ENCODE measurements at places on chromosomes 6 and 20. TPM values are rescaled to one million over a fixed set of nuclear protein-coding genes. Genes with fewer than 3 reads are reported as not detected.

DNA sequence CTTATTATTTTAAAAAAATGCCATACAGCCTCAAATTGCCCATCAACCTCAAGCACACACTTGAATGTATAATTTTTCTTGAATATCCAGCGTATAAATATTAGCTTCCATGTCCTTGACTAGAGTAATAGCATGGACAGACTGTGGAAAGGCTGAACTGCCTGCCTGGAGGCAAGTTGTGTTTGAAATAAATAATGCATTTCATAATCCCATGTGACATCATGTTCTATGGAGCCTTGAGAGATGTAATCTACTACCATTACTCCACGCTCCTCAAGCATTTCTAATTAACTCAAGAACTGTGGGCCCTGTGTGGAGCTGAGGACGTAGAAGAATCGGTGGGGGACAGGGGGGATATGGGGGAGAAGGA is 94.2 kb downstream of the CDS2 start:
- DNase-seq: no peak

DNA sequence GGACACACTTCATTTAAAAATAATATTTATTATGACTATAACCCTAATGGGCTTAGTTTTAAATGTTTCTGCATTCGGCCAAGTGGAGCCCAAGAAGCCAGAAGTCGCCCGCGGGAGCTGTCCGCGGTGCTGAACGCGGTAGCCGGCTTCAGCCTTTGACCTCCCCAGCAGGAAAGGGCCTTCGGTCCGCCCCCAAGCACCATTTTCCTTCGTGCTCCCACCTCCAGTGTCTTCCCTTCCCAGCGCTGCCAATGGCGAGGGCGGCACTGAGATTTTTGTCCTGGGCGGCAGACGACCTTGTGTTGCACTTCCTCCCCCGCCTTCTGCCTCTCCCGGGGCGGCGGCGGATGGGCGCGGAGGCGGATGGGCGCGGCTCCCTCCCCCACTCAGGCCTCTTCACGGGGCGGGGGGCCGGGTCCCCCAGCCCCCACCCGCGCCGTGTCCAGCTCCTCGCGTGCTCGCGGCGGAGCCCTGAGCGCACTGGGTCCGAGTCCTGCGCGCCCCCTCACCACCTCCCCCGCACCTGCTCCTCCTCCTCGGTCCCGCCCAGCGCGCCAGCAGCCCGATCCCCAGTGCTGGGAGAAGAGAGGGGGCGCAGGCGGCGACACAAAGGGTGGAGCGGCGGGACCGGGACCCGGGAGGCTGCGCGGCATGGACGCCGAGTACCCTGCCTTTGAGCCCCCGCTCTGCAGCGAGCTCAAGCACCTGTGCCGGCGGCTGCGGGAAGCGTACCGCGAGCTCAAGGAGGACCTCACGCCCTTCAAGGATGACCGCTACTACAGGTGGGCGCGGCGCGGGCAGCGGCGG is 23.6 kb upstream of the TMEM181 start:
- peak; percentile 79 for DNase-seq

DNA sequence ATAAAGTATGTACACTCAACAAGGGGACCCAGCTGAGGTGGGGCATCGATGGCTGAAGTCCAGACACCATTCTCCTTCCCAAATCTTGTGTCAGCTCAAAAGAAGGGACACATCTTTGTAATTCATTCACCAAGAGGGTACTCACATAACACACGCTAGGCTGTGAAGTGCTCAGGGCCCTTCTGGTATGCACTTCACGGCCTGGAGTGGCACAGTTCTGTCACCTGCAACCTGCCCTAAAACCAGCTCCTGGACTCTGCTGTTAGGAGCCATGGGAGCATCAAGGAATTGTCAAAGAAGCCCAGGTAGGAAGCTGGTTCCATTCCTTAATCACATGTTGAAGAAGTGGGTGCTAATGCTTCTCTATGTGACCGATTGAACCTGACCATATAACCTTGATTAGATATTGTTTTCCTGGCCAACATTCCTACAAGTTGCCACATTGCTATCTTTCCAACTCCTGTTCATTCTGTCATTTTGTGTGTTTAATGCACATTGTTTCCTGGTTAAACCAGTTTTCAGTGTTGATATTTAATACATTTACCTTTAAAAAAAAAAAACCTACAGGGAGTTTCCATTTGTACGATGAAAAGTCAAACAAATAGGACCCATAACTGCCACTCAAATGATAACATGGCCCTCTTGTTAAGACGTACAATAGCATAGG is 127.3 kb downstream of the TNFRSF21 start:
- no peak for DNase-seq

GRCh38 chr6:86888301-86888700 is 49.0 kb upstream of the HTR1E start:
- DNase-seq: no peak

GRCh38 chr6:88238901-88239300 is 72.8 kb upstream of the CNR1 start:
- DNase-seq: no peak

DNA sequence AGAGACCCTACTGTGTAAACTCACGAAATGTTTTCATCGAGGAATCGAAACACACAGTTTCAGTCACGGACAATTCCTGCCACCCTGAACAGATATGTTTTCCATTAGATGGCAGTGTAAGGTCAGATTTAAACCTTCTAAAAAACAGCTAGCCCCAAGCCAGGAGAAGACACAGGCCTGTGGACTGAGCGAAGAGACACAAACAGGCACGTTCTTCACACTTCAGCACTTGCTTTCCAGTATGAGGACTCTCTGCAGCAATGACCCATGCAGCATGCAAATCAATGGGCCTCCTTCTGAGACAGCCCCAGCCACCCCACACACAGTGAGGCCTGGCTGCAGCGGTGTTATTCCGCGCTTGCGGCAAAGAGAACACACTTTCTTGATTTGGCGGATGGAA is 31.9 kb downstream of the HUS1B start:
- no peak for DNase-seq

GRCh38 chr6:72748759-72749158 is 126.9 kb downstream of the KCNQ5 start:
- DNase-seq: no peak

DNA sequence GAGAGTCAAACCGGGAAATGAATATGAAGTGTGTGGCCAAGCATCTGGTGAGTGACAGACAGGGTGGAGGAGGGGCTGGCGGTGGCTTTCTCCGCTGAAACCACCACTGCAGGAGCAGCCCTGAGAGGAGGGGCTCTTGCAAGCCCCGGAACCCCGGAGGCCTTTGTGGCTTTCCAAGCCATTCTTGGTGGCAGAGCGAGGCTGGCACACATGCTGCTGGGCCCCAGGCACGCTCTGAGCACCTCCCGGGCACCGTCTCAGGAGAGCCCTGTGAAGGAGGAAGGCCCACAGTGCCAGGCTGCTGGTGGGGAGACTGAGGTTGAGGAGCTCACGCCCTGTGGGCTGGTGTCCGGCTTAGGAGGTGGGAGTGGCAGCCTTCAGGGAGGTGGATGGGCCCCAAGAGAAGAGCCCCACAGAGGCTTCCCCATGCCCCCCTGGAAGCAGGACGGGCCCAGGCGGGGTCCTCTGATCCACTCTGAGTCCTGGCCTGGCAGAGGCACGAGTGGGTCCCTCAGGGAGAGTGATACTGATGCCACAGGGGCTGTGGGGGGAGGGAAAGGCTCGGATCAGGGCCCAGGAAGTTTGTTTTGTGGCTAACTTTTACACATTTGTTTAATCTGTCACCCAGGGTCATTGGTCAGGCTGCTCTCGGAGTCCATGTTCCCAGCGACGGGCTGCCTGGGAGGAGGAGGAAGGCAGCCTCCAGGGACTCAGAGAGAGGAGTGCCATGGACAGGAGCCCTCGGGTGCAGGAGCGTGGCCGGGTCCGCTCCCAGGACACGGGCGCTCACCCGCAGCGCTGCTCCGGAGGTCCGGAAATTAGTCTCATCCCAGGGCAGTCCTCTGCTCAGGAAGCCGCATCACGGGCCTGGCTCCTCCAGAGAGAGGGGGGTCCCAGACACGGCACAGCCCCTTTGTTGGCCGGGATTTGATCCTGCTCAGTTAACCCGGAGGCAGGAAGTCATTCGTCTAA is 170.7 kb downstream of the ERMARD start:
- DNase-seq: no peak

DNA sequence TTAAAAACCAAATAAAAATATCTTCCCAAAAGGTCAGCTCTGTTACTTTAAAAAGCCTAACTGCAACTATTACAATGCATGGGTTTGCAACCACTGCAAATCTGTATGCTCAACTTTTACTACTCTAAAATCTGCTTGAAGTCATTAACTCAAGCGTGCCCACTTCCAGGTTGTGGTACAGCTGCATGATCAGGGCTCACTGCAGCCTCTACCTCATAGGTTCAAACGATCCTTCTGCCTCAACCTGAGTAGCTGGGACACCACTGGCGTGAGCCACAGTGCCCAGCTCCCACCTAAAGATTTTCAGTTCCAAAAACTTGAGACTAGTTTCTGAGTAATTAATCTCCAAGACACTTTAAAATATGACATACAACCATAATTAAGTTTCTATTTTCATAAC is 8.2 kb downstream of the DIDO1 start:
- no peak for DNase-seq

The MLN gene
- not detected for total RNA-seq

The DEF6 gene
- total RNA-seq: 2.6 TPM

The CGA gene
- total RNA-seq: not detected

The SIM1 gene
- total RNA-seq: not detected

The GPR63 gene
- total RNA-seq: 2.2 TPM

The PLA2G7 gene
- 0.14 TPM for total RNA-seq

All from transverse colon (tissue), 4 donors.